ENCODE measurements at places on chromosomes 4 and X.
A peak's percentile ranks its signal among the peaks of the same experiment; 100 is the strongest.

DNA sequence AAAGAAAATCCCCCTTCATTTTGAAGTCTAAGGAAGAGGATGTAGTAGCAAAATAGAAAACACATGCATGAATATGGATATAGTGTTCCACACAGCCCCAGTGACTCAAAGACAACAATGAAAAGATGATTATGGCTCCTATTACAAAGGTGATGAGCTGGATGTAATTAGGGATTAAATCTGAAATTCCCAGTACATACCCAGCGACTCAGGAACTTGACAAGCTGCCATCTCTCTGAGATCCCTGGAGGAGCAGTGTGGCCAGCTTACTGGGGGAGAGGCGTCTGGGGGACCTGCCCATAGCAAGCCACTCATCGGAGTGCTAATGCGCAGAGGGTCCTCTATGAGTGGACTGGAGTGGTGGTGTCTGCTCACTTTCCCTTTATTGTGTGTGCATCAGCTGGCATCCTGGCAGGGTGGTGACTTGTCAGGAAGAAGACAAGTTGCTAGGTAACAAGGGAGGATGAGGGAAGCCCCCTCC, 42.7 kb upstream of the MGST2 start:
- DNase-seq = no peak

DNA sequence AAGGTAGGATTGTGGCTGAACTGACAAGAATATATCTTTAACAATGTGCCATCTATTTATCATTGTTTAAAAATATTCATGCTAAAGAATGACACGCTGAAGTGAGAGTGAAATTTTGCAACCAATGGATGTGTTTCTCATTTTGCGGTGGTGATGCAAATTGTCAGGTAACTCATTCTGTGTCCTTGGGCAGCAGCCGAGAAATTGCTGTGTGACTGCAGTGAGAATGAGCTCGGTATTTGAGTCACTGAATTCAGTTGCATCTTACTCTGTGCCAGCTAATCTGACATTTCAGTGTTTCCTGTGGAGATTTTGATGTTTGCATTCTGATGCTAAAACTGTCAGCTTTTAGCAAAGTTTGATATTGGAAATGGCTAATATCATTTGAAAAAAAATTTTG, 28.1 kb downstream of the MCUB start:
- peak; percentile 31 for DNase-seq

DNA sequence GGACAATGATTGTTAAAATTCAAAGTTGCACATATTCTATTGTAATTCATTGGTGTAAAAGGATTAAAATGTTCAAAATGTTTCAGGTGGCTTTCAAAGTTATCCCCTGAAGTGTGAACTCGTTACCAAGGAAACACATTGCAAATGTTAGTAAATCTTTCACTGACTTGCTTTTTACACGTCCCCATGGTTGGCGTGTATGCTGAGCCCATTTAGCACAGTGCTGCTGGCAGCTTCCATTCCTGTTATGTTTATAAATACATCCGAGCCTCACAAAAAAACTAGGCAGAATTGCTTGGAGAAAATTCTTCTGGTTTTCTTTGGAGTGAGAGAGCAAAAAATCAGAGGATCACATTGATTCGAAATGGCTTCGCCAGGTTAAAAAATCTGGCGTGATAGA, 105.9 kb upstream of the HPGD start:
- DNase-seq = no peak

- DNase-seq = no peak
These were observed 1655.8 kb upstream of the TENM3 start for GRCh38 chr4:180587379-180587778.

GRCh38 chrX:148500423-148501385, at the start of gene AFF2:
TSS of gene AFF2 (plus strand) at chrX:148500617. CDS start at chrX:148501098, 481 bp downstream.
- DNase-seq = peak; percentile 38

DNA sequence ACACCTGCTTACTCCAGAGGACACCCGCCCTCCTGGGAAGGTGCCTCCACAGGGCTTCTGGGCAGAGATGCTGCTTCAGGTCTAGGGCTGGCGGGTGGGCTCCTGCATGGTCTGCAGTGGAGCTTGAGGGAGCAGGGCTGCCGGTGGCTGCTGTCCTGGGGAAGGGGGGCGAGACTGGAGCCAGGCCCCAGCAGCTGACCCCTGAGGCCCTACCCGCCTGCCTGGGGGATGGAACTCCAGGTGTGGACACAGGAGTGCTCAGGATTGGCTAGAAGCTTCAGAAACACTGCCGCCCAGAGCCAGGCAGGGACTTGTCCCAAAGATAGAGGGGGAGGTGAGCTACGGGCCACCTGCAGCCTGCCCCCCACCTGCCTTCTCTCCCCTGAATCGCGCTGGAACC, 33.0 kb upstream of the ADRA2C start:
- no peak for DNase-seq

GRCh38 chr4:86892636-86892960, 376 bp upstream of the C4orf36 start:
- DNase-seq = no peak

- no peak for DNase-seq
These were observed 682.4 kb downstream of the DACH2 start for GRCh38 chrX:86830685-86831084.

DNA sequence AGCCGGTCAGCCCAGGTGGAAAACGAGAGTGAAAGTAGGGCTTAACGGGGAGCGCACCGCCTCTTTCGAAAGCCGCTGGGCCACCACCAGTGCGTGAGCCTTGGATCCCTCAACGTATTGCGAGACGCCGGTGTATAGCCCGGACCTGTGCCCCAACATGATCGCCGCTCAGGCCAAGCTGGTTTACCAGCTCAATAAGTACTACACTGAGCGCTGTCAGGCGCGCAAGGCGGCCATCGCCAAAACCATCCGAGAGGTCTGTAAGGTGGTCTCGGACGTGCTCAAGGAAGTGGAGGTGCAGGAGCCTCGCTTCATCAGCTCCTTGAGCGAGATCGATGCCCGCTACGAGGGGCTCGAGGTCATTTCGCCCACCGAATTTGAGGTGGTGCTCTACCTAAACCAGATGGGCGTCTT, 929 bp downstream of the MAB21L2 start:
- DNase-seq = no peak

DNA sequence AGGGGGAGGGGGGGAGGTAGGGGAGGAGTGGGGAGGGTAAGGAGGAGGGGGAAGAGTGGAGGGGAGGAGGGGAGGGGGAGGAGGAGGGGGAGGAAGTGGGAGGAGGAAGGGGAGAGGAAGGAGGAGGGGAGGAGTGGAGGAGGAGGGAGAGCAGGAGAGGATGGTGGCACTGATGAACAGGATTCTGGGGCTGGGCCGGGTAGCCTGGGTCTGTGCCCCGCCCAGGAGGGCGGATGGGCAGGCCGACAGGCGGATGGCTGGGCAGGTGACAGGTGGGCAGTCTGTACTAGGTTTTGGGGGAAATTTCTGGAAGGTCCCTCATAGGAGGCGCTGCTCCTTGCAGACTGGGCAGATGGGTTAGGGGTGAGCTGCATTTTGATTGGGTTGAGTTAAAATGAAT, 66.0 kb upstream of the ADRA2C start:
- DNase-seq = no peak

DNA sequence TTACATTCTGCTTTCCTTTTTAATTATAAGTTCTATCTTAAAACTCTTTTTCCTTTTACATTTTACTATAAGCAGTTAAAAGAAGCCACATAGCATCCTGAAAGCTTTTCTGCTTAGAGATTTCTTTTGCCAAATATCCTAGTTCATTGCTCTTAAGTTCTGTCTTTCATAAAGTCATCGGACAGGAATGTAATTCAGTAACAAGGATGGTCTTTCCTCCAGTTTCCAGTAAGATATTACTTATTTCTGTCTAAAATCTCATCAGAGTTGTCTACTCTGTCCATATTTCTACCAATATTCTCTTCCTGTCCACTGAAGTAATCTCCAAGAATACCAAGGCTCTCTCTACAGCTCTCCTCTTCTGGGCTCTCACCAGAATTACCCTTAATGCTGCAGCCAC, 37.5 kb upstream of the ADH1C start:
- no peak for DNase-seq

GRCh38 chr4:154018659-154019058, 229.8 kb upstream of the SFRP2 start:
- DNase-seq = no peak

GRCh38 chrX:112822892-112823291, 17.7 kb downstream of the AMOT start:
- no peak for DNase-seq

DNA sequence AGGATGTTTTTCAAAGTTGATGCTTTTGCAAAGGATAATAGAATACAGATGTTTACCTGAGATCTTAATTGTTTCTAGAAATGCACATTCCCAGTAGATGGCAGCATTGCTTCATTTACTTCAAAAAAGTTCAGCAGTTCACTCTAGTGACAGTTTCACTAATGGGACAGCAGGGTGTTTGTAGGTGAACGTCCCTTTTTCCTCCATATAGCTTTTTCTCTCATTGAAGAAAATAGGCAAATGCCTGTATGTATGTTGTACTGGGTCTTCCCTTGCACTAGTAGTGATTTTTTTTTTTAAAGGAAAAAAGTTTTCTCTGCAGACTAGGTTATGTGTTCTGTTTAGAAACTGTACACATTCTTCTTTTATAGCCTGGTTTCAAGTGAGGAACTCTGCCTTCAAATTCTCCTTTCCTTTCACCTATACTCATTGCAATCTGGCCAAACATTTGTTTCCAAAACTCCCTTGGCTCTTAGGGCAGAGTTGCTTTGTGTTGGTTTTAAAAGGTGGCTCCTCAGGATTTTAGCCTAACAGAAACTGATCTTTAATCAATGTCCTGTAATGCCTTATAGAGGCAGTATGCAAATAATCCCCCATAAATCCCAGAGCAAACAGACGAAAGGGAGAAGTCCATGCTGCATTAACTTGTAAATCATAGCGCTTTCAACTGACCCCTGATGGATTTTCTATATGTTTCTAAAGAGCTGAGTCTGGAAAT, 86.3 kb downstream of the EGF start:
- DNase-seq = no peak

- DNase-seq = no peak
These were observed 4.8 kb downstream of the NOP14 start for GRCh38 chr4:2958446-2958845.

DNA sequence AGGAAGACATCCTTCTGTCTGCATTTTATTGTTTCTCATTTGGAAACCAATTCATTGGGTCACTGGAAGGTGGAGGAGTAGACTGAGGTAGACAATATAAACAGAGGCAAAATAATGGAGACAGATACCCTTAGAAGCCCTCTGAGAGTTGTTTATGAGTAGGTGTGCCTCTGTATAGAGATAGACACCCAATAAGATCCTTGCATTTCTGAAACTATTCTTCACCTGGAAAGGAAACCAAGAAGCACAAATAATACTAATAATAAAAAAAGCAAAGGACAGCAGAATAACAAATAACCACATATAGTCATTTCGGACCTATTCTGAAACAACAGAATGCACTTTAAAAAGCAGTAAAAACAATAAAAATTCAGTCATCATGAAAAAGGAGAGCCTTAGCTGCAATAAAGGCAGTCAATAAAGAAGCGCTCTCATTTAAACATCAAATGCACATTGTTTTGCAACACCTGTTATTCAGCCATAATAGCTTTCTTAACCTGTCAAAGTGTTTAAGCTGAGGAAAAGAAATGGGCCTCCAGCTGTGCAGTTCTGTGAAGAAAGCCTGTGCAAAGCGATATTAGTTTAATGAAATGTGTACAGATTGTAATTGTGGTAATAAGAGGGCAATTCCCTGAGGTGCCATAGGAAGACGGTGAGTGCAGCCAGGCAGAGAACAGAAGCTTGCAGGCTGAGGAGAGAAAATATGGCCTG, 904.2 kb downstream of the STPG2 start:
- no peak for DNase-seq

DNA sequence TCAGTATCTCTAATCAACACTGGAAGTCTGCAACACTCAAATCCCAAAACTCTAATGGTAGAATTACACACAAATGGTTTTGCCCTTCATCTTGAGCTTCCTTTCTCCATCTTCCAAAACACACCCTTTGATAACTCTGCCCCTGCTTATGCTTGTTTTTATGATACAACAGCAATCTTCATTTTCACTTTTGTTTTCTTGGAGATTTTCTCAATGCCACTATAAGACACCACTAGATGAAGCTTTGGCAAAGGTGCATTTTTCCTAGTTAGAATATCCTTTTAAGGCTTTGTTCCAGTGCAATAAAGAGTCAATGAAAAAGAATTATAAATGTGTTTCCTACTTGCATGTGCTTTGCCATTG, 472.4 kb upstream of the NWD2 start:
- no peak for DNase-seq

DNA sequence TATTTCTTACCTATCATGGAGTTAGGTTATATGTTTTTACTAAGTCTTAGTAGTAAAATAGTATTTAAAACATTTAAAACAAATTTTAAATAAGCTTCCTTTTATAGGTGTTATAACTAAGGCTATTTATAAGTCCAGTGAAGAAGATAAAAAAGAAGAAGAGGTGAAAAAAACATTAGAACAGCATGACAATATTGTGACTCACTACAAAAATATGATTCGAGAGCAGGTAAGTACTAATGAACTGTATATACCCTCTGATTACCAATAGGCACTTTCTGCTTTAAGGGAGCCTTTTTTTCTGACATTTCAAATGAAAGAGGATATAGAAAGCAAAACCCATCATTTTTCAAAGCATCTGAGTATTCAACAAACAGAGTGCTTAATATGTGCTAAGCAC, 76.6 kb downstream of the USO1 start:
- no peak for DNase-seq

- peak; percentile 11 for DNase-seq
These were observed 25.3 kb downstream of the HOPX start for GRCh38 chr4:56655627-56656345.

DNA sequence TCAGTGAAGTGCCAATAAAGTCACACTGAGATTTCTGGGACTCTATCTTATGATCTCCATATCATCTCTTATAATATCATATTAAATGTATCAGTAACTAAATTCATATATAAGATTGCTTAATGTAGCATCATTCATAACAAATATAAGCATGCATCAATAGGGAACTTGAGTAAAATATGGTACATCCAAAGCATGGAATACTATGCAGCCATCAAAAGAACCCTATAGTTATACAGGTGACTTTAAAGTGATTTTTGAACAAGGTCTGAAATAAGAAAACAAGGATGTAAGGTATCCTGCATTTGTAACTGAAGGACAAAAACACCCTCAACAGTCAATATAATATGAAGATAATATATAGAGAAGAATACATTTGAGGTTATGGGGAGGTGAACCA, 47.3 kb downstream of the HUWE1 start:
- no peak for DNase-seq

GRCh38 chrX:53711436-53711835, 24.9 kb upstream of the HUWE1 start:
- DNase-seq = no peak

DNA sequence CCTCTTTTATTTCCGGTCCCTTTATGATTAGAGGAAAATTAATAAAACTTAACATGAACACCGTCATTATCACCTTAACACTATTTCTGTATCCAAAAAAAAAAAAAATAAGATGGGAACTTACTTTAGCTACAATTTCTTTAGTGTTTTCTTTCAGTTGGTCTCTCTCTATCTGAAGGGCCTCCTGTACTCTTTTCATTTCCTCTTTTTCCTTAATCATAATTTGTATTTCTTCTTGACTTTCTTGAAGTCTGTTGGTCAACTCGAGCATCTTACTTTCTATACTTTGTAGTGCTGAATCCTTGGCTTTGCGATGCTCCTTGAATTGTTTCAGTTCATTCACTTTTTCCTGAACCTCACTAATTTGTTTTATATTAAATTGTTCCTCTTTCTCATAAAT, 45.3 kb upstream of the BDH2 start:
- DNase-seq = no peak
